ENCODE measurements at places on chromosomes 3 and 15.

DNA sequence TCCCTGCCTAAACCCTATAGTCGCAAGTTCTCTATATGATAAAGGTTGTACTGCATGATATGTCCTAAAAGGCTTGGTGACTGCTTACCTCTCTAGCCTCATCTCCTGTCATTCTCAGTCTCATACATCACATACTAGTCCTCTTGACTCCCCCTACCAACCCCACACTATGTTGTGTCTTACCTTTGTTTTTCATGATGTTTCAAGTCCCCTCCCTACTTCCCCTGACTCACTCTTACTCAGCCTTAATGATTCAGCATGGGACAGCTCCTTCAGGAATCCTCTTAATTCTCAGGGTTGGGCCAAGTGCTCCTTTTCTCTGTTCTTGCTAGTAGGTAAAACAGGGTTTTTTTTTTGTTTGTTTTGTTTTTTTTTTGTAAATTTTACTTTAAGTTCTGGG is 49.6 kb downstream of the SLMAP start:
- no peak for DNase-seq

DNA sequence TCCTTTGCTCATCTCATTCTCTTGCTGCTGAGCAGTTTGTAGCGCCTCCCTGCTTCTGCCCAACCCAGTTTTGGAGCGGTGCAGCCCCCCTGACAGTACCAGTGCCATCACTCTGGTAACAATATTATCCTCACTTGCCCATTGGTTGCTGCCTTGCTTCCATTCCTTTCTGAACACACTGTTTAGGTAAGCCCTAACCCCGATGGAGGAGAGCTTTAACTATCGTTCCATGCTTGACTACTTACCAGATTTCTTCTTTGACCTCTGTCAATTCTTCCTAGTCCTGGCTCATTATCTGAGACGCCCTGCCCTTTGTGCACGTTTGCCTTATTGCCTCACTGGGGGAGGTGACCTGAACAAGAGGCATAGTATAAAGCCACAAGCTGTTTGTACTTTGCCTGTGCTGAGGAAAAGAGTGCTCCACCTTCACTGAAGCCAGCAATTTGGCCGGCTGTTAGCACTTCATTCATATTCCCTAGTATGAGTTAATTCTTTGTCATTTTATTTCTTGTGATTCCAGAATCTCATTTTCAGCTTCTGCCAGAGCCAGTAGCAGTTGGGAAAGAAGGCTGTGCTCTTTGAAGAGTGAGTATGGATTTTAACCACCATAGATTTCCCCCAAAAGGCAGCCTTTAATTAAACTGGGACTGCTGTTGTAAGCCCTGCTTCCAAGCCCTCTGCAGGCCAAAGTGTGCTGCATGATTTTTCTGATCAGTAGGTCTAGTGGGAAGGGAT is 11.9 kb downstream of the ABHD6 start:
- no peak for DNase-seq

DNA sequence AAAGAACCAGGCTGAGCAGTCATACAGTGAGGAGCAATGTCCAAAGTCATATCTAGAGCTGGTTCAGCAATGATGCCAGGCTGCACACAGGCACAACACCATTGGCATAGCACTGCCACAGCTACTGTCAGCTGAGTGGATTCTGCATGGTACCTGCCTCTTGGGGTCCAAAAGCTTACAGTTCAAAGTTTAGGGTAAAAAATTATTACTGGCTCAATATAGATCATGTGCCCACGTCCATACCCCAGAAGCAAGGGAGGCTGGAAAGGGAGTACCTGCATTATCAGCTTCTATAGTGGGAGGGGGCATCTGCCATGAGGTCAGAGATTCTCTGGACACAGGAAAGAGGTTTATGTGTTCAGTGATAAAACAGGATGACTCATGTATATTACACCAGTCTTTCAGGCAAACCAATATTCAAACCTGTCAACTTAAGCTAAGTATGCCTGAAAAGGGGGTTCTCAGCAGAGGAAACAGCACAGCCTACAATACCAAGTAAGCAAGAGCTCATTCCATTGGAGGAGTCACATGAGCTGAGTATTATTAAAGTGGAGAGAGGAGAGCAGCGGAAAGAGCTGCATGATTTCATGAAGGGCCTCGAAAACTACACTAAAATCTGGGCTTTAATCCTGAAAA is 99.0 kb downstream of the ANO10 start:
- no peak for DNase-seq

GRCh38 chr3:124288996-124289395 is 297.1 kb upstream of the ROPN1 start:
- no peak for DNase-seq

- no peak for DNase-seq
Observed at GRCh38 chr3:105907777-105908176, 39.0 kb upstream of the CBLB start.

GRCh38 chr3:157445857-157446256 is 9.2 kb downstream of the PTX3 start:
- no peak for DNase-seq

- no peak for DNase-seq
Observed at GRCh38 chr3:66196633-66197032, 24.2 kb upstream of the SLC25A26 start.

DNA sequence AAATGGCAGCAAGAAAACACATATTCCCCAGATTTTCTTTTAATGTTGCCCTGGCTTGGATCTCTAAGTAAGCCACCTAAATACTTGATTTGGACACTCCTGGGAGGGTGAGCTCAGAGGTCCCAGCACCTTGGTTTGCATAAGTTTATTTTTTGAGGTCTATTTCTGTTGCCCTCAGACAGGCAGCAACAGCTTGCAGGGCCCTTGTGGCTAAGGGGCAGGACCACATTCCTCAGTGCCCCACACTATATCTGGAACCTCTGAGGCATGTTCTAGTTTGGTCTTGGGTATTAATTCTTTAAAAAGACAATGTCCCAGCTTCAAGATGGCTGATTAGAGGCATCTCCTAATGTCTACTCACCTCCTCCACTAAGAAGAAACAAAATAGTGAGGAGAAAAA is 57.5 kb downstream of the IGSF11 start:
- no peak for DNase-seq

DNA sequence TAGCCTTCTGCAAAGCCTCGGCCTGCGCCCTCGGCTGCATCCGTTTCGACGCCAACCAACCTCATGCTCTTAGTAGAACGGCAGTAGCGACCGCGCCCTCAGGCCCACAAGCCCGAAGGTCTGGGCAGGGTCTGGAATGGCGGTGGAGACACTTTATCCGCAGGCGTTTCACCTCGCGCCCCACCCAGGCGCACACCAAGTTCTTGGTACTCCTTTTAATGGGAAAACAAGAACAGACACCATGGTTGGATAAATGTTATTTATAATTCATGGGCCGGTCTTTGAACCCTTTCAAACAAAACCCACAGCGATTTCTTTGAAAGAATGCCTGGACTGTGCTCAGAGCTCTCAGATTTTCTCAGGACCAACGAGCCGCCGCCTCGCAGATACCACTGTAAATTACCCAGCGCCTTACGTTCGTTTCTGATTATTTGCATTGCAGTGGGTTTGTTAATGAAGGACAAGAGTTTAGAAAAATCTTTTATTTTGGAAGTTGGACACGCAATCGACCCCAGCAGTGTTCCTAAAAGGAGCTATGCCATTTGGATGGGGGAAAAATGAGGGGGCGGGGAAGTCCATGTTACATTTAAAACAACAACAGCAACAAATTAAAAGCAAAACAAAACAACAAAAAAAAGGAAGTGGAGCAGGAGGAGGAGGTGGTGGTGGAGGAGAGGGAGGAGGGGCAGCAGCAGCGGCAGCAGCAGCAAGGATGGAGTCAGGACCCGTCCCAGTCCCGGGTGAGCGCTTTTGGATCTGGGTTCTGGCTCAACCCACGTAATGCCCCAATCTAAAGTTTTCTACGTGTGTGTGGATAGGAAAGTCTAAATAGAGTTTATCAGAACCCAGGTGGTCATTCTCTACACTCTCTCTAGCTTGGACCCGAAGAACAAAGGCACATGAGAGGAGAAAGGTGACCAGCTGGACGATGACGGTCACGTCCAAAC is 993 bp upstream of the ISL2 start:
- DNase-seq: peak; percentile 52

- DNase-seq: no peak
Observed at GRCh38 chr3:11969986-11970385, 34.2 kb upstream of the SYN2 start.

- DNase-seq: no peak
Observed at GRCh38 chr3:11434017-11434526, 161.9 kb downstream of the ATG7 start.

All from SK-N-DZ (cell line).